RWPE2 (cell line): ENCODE measurements at places on chromosomes 1 and 21.

DNA sequence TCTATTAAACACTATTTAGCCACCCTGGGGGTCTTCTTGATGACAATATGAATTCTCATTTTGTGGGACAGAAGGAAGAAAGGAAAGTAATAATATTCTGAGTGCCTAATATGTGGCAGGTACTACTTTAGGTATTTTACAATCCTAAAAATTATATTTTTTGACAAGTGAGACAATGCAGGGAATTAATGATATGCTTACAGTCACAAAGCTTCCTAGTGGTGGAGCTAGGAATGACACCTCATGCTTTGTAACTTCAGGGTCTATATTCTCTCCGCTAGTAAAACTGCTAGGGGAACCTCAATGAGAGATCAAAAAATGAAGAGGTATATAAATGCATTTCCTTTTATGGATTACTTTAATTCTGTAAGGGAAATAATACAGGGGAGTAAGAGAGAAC lies 44.3 kb downstream of the TPR start:
- DNase-seq = no peak

GRCh38 chr1:41783189-41783639 lies 135.5 kb downstream of the HIVEP3 start:
- DNase-seq = no peak

DNA sequence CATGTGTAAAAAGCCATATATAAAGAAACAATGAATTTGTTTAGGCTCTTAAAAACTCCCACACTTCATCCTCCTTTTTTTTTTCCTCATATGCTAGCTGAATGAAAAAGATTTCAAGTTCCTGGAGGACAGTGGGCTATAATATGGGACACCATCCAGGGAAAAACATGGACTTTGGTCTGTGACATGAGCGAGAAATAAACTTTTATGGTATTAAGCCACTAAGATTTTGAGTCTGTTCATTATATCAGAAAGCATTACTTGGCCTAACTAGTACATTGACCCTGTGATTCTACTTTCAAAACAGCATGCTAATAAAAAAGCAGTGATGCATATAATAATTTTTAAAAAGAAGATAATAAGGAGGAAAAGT lies 392.3 kb upstream of the CAMK1G start:
- DNase-seq = no peak

GRCh38 chr1:99457381-99458165 lies 188.3 kb upstream of the PALMD start:
- DNase-seq = no peak

DNA sequence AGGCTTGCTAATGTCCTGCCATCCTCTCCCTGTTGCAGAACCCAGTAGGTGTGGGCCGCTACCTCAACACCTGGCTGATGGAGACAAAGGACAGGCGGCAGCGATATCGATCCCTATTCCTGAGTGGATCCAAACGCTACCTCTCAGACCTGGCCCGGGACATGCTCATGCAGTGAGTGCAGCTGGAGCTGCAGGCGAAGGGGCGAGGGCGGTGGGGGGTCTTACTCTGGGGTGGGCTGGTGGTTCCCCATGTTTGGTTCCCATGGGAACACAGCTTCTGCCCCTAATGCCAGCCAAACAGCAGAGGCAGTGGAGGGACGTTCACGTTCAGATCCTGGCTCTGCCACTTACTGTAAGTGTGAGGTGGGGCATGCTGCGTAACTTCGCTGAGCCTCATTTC lies 15.8 kb upstream of the TTC22 start:
- no peak for DNase-seq

DNA sequence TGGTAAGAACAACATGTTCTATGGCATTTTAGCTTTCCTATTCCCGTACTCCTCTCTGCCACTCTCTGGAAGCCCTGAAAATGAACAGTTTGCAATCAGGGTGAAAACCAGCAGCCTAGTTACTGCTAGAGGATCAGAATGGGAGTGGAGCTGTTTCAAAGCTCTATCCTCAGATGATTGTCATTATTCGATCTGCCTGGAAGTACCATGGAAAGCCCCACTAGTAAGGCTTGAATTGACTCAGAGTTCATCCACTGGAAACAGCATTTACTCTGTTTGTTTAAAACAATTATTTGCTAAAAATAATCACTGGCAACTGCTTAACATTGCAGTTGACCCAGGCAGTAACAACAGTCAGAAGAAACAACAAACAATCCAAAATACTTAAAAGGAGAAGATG lies 91.2 kb downstream of the USH2A start:
- no peak for DNase-seq

DNA sequence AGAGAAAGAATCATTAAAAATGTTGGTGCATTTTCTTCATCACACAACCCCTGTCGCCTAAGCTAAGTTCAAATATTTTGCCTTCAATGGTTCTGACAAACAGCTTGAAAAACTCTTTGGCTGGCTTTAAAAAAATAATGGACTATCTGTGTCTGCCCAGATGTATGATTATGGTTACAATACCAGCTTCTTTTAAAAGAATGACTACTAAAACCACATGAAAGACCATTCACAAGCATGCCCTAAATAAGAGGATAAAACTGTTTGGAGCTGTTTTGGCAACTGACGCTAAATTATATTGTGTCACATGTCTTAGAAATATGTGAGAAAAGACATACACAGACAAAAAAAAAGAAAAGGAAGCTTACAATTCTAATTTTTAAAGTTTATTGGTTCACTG lies 23.7 kb upstream of the PLPPR4 start:
- no peak for DNase-seq

GRCh38 chr1:81325397-81325796 lies 475.3 kb upstream of the ADGRL2 start:
- no peak for DNase-seq

GRCh38 chr1:183640193-183640592 lies 4.6 kb upstream of the ARPC5 start:
- DNase-seq = no peak

DNA sequence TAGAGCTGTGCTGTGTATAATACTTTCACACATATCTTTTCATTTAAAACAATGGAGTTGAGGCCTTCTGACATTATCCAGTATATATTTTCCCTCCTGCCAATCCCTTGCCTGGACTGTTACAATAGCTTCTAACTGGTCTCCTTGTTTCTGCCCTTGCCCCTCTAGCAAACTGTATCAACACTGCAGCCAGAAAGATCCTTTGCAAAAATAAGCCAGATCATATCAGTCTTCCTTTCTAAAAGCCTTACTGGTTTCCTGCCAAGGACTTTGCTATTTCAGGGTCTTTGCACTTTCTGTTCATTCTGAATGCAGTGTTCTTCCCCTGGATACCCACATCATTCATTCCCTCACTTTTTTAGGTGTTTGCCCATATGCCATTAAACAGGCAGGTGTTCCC lies 370.1 kb downstream of the PTBP2 start:
- no peak for DNase-seq

DNA sequence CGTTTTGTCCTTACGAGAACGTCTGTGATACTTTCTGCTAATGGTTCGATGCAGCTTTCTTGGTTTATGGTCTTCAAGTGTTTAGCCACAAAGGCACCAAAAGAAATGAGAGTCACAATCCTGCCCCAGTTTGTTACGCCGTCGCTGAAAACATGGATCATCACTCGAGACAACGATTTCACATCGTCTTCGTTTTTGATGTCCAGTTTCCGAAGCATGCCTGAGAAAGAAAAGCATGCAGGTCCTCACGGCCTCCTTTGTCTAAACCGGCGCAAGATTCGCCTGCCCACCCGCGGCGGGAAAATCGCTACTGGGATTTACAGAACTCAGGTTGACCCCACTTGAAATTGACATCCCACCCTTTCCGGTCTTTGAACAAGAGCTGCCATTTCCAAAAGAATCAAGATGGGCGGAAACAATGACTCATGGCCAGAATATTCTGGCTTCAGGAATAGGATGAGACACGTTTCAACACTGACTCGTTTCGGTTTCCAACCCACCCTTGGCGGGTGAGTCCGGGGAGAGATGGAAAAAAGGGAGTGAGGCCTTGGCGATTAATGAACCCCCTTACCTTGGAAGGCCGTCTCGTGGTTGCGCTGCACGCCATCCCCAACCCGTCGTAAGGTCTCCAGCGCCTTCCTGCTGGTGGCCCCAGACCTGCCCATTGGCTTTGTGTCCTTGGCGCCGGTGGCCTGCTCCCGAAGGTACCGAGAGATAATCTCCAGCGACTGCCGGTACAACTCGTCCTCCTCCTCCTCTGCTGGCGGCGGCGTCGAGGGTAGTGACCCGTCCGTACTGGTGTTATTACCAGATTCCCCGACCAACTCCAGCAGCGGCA lies 919 bp downstream of the MCL1 start:
- peak; percentile 70 for DNase-seq

DNA sequence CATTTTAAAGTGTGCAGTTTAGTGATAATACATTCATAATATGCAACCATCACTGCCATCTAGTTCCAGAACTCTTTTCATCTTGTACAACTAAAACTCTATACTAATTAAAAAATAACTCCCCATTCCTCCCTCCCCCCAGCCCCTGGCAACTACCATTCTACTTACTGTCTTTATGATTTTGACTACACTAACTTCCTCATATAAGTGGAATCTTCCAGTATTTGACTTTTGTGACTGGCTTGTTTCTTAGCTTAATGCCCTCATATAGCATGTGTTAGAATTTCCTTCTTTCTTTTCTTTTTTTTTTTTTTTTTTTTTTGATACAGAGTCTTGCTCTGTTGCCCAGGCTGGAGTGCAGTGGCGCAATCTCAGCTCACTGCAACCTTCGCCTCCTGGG lies 1.4 kb upstream of the NVL start:
- no peak for DNase-seq
